ENCODE measurements at places on chromosomes 13 and 19.

DNA sequence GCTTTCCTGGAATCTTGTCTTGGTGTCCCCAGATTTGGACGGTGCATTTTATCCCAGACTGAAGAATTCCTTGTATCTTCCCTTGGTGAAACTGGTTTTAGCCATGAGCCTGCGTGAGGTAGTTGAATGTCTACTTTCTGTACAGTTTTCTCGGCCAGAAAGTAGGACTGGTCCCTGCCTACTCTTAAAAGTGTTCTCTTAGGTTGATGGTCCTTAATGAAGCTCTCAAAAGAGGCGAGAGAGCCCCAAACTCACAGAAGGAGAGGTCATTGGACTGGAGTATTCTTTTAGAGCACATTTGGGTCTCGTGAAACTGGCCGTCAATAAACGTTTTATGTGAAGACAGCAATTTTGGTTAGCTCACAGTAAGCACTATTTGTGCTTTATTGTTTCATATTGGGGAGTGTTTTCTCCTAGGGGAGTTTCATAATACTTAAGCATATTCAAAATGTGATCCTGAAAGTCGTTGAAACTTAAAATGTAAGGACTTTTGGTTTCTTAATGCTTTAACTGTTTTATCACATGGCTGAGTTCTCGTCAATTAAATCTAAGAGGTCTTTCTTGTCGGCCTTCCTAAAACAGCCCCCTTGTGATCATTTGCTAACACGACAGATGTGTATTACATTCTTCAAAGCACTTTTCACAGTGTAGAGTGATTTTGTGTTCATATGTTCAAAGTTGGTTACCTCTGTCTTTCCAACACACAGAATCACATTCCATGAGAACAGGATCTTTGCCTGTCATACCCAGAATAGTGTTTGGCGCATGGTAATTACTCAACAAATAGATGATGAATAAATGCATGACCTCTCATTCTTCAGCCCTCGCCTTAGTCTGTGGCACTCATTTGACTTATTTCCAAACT is 889 bp downstream of the GTF2F2 start:
- no peak for DNase-seq

DNA sequence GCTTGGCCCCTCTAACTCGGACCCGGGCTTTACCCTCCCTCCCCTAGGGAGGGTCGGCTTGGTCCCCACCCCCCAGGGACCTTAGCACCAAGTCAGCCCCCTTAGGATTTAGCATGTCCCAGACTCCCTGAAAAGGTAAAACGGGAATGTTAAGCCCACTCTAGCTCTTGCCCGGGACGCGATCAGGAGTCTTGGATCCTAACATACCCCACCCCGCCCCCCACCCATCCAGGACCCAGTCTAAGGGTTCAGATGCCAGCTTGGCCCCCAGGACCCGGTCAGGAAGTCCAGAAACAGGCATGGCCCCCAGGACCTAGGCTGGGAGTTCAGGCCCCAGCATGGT is 437 bp downstream of the EPOR start:
- no peak for DNase-seq

GRCh38 chr19:55778331-55778730 is 9.4 kb downstream of the RFPL4AL1 start:
- DNase-seq = no peak

GRCh38 chr13:38753878-38754277 is 67.0 kb downstream of the FREM2 start:
- no peak for DNase-seq

DNA sequence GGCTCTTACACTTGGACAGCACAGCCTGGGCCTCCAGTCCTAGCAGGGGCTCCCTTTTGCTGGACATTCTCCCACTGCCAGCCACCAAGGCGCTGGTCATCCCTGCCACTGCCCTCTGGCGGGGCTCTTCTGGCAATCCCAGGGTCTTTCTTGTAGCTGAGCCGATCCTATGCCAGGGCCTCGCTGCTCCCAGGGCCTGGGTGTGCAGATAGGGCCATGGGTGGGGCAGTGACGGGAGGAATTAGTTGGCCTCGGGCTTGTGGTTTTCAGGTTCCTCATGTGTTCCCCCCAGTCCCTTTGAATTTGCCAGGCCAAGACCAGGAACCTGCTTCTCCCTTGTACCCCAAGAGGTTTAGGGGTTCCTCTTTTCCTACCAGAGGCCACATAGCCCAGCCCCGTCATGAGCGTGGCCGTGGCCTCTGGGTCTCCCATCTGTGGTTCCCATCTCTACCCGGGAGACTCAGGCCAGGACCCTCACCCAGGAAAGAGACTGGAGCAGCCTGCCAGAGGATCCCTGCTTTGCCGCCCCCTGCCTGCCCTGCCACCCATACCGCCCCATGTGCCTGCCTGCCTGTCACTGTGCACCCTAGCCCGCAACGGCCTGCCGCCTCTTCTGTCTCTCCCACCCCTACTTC is 26.2 kb downstream of the TMED1 start:
- DNase-seq = no peak

- no peak for DNase-seq
These were observed 154.0 kb upstream of the TSC22D1 start for GRCh38 chr13:44730099-44730498.

DNA sequence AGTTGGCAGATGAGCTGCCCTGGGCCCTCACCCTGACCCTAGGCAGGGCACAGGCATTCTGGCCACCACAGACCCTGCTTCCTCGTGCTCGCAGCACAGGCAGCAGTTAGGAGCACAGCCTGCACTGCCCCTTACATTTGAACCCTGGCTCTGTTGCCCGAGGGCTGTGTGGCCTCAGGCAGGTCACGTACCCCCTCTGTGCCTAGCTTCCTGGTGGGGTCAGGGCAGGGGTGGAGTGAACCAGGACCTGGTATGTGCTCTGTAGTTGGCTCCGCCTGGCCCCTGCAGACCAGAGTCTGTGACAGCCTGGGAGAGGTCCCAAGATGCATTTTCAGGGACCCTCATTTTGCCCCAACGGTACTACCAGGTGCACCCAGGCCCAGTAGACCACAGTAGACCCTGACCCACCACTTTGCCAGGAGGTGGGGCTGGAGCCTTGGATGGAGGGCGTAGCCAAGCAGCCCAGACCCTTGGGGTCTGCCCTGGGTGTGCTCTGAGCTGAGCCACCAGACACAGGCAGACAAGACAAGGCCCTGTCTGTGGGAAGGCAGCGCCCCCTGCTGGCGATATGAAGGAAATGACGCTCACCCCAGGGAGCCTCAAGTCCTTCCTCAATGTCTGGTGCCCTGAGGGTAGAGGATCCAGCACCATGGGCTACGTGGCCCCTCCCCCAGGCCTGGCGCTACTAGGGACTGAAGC is 9.1 kb downstream of the LYL1 start:
- no peak for DNase-seq

DNA sequence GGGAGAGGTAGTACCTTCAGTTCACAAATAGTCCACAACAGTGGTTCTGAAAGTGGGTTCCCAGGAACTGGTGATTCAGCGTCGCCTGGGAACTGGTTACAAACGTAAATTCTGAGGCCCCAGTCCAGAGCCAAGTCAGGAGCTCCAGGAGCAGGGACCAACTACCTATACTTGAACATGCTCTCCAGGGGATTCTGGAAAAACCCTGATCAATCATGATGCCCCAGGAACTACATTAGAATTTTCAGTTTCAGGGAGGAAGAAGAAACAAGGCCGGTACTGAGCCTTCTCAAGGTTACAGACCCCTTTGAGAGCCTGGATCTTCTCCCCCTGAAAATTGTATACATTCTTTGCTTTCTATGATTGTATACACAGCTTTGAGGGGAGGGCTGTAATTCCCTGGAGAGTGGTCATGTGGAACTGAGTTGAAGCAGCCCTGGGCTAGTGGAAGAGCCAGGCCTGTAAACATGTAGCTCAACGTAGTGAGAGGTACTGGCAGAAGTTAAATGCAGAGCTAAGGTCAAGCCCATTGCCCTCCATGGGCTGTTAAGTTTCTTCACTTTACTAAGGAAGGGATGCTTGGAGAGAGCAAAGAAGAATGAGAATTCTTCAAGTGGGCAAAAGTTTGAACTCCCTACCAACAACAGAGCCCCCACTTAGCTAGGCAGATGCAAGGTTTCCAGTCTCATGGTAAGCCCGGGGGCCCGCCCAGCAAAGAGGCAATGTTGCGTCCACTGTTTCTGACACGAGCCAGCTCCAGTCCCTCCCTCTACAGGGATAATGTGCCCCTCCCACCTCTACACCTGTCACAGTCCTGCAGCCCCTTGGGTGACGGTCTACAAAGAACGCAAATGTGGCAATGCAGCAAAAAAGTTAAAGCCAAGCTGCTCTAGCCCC is 17.0 kb downstream of the DOCK9 start:
- no peak for DNase-seq

- no peak for DNase-seq
These were observed 66.2 kb upstream of the GPR183 start for GRCh38 chr13:99373436-99373835.

Data from cortex of kidney (tissue), 1 donor.